Astrocyte (in vitro differentiated cells and primary cell): ENCODE measurements at places on chromosomes 4 and X.
A peak's percentile ranks its signal among the peaks of the same experiment; 100 is the strongest.

GRCh38 chr4:7552466-7552865, 117.7 kb upstream of the PSAPL1 start:
- H3K4me3 ChIP-seq = no peak overlapping the region
- H3K27me3 ChIP-seq = no peaks in the 10 kb centered on the region
- no peak for DNase-seq
- no peaks in the 10 kb centered on the region for H3K36me3 ChIP-seq
- no peaks in the 10 kb centered on the region for H3K4me1 ChIP-seq

- no peak overlapping the region for H3K4me3 ChIP-seq
- H3K36me3 ChIP-seq = no peaks in the 10 kb centered on the region
- H3K4me1 ChIP-seq = no peaks in the 10 kb centered on the region
- no peaks in the 10 kb centered on the region for H3K27me3 ChIP-seq
- H3K27ac ChIP-seq = no peak overlapping the region
Measured at GRCh38 chrX:36908801-36909675, 99.1 kb upstream of the FAM47C start.

DNA sequence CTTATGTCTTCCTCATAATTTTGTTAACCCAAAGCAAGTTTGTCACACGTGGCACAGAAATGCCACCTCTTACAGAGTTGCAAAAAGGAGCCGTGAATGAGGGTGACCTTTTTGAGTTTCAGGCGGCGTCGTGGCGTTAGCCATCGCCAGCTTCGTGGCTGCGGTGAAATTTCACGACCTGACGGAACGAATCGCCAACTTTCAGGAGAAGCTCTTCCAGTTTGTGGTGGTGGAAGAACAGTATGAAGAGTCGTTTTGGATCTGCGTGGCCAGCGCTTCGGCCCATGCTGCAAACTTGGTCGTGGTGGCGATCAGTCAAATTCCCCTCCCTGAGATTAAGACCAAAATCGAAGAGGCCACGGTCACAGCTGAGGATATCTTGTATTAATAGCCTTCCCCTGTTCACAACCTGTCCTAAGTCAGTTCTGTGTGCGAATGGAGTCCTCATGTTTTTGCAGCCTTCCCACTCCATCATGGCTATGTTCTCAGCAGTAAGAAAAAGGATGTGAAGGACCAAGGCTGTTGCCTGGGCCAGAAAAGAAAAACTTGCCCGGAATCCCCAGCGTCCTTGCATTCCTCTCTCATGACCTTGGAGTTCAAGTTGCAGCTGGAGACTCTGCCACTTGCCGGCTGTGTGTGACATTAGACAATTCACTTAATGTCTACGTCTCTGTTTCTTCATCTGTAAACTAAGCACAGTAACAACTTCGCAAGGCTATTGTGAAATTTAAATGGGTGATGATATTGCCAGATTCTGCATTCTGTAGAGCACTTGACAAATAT, 11.9 kb downstream of the CLRN2 start:
- no peak for DNase-seq
- peaks cover 11% of the 10 kb centered on the region for H3K27me3 ChIP-seq
- H3K4me1 ChIP-seq = no peaks in the 10 kb centered on the region

DNA sequence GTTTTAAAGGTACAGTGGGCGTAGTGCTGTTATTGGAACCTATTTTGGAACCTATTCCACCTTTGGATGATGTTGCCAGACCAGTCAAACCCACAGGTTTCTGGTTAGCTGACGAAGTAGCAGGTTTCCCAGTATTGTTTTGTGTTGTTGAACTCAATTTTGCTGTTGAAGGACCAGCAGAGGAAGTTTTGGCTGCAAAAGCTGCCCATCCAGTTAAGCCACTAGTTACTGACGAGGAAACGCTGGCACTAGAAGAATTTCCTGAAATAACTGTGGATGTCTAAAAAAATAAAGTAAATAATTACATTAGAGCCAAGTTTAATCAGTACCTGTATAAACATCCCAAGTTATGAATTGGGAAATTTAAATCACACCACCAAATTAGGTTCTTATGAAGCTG, 25.5 kb downstream of the INTS12 start:
- no peaks in the 10 kb centered on the region for H3K27me3 ChIP-seq
- no peak overlapping the region for H3K27ac ChIP-seq
- H3K4me1 ChIP-seq = no peaks in the 10 kb centered on the region
- H3K4me3 ChIP-seq = no peak overlapping the region
- H3K36me3 ChIP-seq = peaks cover 14% of the 10 kb centered on the region

- DNase-seq = no peak
- no peaks in the 10 kb centered on the region for H3K27me3 ChIP-seq
- H3K36me3 ChIP-seq = peaks cover 2% of the 10 kb centered on the region
- peak overlapping the region; percentile 78 for H3K4me3 ChIP-seq
Measured at GRCh38 chr4:7938266-7938608, 1.4 kb downstream of the AFAP1 start.

GRCh38 chrX:74248889-74249288, 55.1 kb upstream of the ZCCHC13 start:
- peaks cover 4% of the 10 kb centered on the region for H3K36me3 ChIP-seq
- H3K27me3 ChIP-seq = no peaks in the 10 kb centered on the region
- peak overlapping the region; percentile 12 for H3K27ac ChIP-seq
- DNase-seq = no peak
- no peaks in the 10 kb centered on the region for H3K4me1 ChIP-seq

- H3K36me3 ChIP-seq = no peaks in the 10 kb centered on the region
- no peak for DNase-seq
- H3K27me3 ChIP-seq = no peaks in the 10 kb centered on the region
- H3K4me3 ChIP-seq = no peak overlapping the region
Measured at GRCh38 chr4:80139671-80140070, 57.6 kb upstream of the PRDM8 start.

GRCh38 chr4:54961357-54961975, 163.9 kb downstream of the KDR start:
- H3K4me3 ChIP-seq = no peak overlapping the region
- no peaks in the 10 kb centered on the region for H3K36me3 ChIP-seq
- H3K4me1 ChIP-seq = peaks cover 14% of the 10 kb centered on the region
- DNase-seq = peak; percentile 16
- peaks cover 4% of the 10 kb centered on the region for H3K27me3 ChIP-seq
- no peak overlapping the region for H3K27ac ChIP-seq

GRCh38 chr4:169009286-169010124, 550 bp downstream of the CBR4 start:
- H3K36me3 ChIP-seq = no peaks in the 10 kb centered on the region
- H3K4me1 ChIP-seq = peaks cover 14% of the 10 kb centered on the region
- peak; percentile 35 for DNase-seq
- H3K4me3 ChIP-seq = peak overlapping the region; percentile 92

DNA sequence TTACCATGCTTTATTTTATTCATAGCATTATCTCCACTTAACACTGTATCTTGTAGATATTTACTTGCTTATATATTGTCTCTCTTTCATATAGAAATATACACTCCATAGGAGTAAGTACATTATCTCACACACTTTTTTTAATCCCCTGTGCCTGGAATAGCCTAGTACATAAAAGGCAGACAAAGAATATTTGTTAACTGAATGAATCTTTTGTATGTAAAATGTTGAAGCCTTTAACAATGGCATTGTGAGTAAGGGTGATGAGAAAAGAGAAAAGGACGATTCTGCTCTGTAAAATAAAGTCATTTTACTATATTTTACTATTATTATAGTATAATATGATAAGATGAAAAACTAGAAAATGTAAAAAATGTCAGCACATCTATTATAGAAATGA, 97.7 kb upstream of the PDHA2 start:
- H3K27ac ChIP-seq = no peak overlapping the region
- no peak overlapping the region for H3K4me3 ChIP-seq
- H3K4me1 ChIP-seq = no peaks in the 10 kb centered on the region
- no peaks in the 10 kb centered on the region for H3K27me3 ChIP-seq

- no peak overlapping the region for H3K4me3 ChIP-seq
- H3K27me3 ChIP-seq = no peaks in the 10 kb centered on the region
- H3K36me3 ChIP-seq = no peaks in the 10 kb centered on the region
- H3K27ac ChIP-seq = no peak overlapping the region
- no peak for DNase-seq
Measured at GRCh38 chr4:72410158-72410557, 158.9 kb downstream of the ADAMTS3 start.

DNA sequence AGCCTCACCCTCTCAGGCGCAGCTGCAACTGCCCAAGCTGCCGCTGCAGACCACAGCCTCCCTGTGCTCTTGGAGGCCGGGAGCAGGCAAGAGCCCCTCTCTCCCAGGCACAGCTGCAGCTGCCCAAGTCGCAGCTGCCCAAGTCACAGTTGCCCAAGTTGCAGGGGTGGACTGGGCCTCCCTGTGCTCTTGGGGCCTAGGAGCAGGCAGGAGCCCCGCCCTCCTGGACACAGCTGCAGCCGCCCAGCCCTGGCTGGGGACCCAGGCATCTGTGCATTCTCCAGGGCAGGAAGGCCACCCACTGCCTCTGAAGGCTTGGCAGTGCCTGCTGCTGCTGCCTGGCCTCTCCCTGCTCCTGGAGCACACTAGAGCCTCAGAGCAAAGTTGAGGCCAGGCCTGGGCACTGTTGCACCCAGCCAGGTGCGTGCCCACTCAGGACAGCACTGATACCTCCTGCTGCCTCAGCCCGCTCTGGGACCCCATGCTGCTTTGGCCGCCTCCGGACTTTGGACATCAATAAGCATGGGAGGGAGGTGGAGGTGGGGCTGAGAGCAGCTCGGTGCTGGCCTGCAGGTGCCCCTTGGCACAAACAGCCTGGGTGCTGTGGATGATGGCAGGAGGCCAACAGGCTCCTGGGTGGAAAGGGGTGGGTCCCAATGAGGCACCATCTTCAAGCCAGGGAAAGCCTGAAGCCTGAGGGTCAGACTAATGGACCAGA, 247.5 kb downstream of the PDGFC start:
- no peak overlapping the region for H3K4me3 ChIP-seq
- no peaks in the 10 kb centered on the region for H3K27me3 ChIP-seq
- no peaks in the 10 kb centered on the region for H3K4me1 ChIP-seq
- DNase-seq = no peak
- H3K27ac ChIP-seq = no peak overlapping the region

GRCh38 chr4:102500352-102500695, 835 bp upstream of the NFKB1 start:
- peak overlapping the region; percentile 92 for H3K27ac ChIP-seq
- peaks cover 9% of the 10 kb centered on the region for H3K4me1 ChIP-seq
- no peaks in the 10 kb centered on the region for H3K27me3 ChIP-seq

GRCh38 chr4:166198516-166199310, 325.7 kb downstream of the TLL1 start:
- no peak overlapping the region for H3K4me3 ChIP-seq
- no peaks in the 10 kb centered on the region for H3K4me1 ChIP-seq
- no peak for DNase-seq
- H3K36me3 ChIP-seq = no peaks in the 10 kb centered on the region

DNA sequence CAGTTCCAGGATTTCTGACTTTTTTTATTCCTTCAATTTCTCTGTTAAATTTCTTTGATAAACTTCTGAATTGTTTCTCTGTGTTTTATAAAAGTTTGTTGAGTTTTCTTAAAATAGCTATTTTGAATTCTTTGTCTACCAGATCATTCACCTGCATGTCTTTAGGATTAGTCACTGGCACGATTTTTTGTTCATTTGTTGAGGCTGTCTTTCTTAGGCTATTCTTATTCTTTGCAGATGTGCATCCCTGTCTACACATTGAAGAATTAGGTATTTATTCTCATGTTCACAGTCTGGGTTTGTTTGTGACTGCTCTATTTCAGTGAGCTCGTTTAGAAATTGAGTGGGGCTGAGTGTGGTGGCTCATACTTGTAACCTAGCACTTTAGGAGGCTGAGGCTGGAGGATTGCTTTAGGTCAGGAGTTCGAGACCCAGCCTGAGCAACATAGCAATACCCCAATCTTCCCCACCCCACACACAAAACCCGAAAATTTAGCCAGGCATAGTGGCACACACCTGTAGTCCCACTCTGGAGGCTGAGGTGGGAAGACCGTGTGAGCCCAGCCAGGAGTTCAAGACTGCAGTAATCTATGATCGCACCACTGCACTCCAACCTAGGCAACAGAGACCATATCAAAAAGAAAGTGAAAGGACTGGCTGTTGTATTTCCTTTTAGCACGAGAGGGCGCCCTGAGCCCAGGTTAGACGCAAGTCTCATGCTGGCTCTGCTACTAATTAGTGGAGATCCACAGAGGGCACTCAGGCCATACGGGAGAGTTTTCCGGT, 42.0 kb downstream of the F8 start:
- H3K4me3 ChIP-seq = peak overlapping the region; percentile 51
- DNase-seq = peak; percentile 16
- H3K27ac ChIP-seq = no peak overlapping the region
- no peaks in the 10 kb centered on the region for H3K27me3 ChIP-seq

GRCh38 chrX:47068214-47068613, 10.0 kb upstream of the RGN start:
- H3K27ac ChIP-seq = no peak overlapping the region
- H3K4me3 ChIP-seq = no peak overlapping the region
- H3K27me3 ChIP-seq = no peaks in the 10 kb centered on the region
- H3K36me3 ChIP-seq = no peaks in the 10 kb centered on the region
- no peak for DNase-seq

DNA sequence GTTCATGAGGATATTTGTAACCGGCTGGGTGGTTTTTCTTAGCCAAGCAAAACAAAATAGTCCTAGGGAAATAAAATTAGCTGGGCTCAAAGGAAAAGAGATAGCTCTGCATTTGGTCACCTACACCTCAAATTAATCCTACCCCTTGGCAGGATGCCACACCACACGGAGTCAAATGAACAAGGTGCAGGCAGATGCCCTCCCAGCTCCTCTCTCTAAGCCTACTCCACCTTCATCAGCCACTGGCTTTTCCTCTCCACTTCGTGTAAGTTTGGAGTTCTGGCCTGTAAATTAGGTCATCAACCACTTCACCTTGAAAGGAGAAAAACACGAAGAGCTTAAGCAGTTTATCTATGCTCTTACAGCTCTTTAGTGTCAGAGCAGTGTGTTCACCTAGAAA, 1.4 kb downstream of the DDIT4L start:
- no peaks in the 10 kb centered on the region for H3K36me3 ChIP-seq
- H3K4me3 ChIP-seq = no peak overlapping the region
- DNase-seq = no peak
- H3K27me3 ChIP-seq = no peaks in the 10 kb centered on the region

DNA sequence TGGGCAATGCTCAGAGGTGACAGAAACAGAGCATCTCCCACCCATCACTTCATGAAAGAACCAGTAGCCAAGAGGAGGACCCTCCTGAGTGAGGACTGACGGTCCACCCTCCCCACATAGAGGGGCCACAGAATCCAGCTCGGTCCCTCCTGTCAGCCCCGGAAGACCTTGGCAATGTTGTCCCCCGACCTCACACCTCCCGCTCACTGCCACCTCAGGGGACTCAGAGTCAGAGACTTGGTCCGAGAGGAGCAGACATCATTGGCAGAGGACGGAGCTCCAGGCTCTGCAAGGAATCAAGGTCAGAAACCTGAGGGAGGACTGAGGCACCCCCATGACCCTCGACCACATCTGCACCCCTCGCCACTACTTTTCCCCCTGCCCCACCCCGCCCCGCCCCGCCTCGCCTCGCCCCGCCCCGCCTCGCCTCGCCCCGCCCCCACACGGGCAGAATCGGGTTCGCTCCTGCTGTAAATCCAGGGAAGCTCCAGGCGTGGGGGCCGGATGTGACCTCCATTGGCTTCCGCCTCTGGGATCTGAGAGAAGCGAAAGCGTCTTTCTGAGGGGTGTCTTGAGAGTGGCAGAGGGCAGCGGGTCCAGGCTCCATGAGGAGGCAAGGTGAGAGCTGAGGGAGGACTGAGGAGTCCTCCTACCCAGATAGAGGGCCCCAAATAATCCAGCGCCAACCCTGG, at the start of gene MAGEA11:
Gene MAGEA11 (plus strand): TSS at position 516 of the 692 bp plus-strand sequence. CDS start 1,100 bp downstream, outside the sequence.
- no peaks in the 10 kb centered on the region for H3K27me3 ChIP-seq
- H3K36me3 ChIP-seq = no peaks in the 10 kb centered on the region
- H3K27ac ChIP-seq = no peak within 1 kb of the TSS
